Activated CD8-positive, alpha-beta memory T cell treated with anti-CD3 and anti-CD28 coated beads for 4 hours (primary cell): ENCODE measurements at places on chromosomes 2 and 18.

DNA sequence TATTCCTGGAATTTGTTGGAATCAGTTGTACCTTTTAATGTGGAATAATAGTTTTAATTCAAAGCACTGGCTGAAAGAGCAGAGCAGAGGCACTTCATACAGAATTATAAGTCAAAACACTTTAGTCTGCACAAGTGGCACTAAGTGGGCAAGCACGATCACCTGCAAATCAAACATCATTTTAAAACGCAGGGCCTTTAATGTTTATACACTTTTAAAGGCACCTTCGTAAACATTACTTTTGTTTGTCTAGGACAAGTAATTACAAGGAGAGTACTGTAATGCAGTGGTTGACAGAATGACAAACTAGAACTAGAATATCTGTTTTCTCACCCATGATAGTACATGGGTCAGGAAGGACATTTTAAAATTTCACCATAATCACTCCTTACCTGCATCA, 36.4 kb downstream of the LANCL1 start:
- DNase-seq: no peak

GRCh38 chr2:102550151-102550550, 69.2 kb upstream of the SLC9A2 start:
- DNase-seq: no peak

GRCh38 chr2:19201911-19202462, 156.4 kb downstream of the OSR1 start:
- no peak for DNase-seq

DNA sequence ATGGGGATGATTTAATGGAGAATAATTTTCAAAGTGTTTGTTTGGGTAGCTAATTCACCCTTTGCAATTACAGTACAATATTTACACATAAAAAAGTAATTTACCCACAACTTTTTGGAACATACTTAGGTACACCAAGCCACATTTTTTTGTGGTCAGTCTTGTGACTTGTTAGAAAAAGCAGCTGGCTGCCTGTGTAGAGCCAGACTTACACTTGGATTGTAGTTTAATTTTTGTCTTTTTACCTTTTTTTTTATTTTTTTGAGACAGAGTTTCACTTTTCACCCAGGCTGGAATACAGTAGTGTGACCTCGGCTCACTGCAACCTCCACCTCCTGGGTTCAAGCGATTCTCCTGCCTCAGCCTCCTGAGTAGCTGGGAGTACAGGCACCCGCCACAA, 45.4 kb downstream of the RALBP1 start:
- DNase-seq: no peak

DNA sequence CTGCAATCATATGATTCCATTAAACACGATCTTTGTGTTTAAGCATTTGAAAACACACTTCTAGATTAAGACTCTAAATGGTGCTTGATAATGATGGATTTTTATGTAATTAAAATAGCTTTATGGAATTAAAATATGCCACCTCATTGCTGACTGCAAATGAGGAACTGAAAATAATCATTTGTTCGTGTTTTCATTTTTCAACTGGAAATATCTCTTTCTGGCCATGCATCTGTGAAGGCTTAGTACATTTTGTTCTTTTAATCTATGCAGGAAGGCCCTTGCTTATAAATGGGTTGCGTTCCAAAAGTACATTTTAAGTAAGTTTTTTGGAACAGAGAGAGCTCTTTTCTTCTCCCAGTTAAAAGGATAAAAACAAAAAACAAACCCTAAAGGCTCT, 125.5 kb downstream of the MC4R start:
- no peak for DNase-seq

DNA sequence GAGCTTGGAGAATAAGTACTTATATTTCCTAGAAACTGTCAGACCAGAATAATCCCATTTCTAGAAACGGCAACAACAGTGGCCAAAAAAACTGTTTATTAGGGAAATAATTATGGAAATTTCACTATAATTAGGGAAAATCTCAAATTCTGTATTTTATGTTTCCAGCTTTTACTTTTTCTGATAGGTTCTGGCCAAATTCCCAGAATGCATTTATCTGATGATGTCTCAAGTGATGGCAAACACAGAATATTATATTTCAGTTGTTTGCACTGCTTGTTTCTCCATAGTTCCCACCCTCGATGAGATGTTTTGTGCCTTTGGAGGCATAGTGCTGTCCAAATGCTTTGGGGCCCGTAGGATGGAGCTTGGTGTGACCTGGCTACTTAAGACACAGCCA, 66.9 kb downstream of the AFF3 start:
- DNase-seq: no peak

DNA sequence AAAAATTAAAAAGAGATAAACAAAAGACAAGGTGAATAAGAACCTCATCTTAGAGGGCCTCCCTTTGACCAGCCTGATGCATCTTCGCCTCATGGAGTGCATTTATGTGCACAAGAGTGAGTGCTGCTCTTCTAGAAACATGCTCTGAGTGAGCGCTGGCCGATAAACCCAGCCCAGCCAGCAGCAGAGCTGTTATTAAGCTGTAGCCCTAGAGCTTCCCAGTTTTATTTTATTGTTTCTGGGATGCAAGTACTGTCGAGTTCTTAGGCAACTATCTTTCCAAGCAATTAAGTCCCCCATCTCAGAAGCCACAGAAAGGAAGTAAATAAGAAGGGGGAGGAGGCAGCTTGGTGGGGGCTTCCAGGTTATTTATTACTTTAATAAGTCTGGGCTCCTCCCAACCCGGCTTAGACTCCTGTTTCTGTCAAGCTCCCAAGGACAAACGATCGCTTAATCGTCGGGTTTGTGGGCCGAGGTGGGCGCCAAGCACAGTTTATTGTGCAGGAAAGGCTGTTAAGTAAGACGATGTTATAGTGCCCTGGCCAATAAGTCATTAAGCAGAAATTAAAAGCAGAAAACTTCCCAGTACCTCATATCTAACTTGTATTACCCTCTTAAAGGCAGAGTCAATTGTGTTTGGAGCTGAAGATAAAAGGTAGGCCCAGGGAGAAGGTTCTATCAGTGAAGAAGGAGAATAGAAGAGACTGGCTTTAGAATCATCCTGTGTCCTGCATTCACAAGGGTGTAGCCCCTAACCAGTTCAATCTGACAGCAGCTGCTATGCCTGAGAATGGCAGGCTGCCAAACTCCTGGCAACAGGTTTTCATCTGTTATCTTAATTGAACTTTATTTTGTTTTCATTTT, 176.3 kb downstream of the PIK3C3 start:
- DNase-seq: no peak

DNA sequence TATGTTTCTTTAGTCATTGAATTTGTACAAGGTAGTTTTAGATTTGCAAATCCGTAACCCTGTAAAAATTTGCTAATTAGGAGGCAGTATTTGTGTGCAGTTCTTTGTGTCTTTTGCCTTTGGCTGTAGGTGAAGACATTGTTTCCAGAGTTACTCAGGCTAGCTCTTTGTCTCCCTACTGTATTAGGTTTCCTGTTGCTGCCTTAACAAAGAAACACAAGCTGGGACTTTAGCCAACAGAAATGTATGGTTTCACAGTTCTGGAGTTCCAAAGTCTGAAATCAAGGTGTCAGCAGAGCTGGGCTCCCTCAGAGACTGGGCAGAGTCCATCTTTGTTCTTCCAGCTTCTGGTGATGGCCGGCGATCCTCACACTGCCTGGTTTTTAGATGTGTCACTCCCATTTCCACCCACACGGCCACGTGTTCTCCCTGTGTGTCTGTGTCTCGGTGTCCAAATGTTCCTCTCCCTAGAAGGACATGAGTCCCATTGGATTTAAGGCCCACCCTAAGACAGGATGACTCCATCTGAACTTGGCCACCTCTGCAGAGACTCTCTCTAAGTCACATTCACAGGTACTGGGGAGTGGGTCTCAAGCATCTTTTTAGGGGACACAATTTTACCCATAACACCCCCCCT, 309.7 kb downstream of the GALR1 start:
- DNase-seq: no peak

DNA sequence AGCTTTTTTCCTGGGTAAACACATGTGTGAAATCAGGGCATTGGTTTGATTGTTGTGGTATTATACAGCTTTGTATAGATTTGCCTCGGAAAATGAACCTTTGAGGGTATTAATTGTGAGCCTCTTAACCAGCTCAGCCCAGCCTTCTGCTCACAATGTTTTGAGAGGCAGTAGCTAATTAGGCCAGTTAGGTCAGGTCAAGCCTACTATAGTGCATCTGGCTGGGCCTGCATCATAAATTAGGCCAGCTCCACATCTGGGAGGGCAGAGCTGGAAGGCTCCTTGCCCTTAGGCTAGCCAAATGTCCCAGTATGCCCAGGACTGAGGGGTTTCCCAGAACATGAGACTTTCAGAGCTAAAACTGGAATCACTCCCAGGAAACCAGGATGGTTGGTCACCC, 43.0 kb downstream of the LRATD1 start:
- no peak for DNase-seq

GRCh38 chr2:69686813-69687212, 43.3 kb upstream of the AAK1 start:
- DNase-seq: no peak

DNA sequence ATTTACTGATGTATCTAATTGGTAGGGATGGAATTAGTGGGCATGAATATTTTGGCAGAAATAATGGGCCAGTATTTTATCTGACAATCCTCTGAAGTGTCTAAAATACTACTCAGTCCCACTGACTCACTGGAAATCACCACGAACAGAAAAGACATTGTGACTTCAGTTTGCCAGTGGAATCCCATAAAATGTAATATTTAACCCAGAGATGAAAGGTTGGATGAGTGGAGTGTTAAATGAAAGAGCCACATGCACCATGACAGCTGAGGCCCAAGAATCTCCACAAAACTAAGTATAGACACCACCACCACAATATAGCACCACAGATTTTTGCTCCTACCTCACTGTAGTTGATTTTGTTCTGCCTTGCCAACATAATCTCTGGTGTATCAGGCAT, 103.9 kb downstream of the NEB start:
- DNase-seq: no peak

- no peak for DNase-seq
These were observed 177.7 kb downstream of the INSIG2 start for GRCh38 chr2:118265873-118266455.

DNA sequence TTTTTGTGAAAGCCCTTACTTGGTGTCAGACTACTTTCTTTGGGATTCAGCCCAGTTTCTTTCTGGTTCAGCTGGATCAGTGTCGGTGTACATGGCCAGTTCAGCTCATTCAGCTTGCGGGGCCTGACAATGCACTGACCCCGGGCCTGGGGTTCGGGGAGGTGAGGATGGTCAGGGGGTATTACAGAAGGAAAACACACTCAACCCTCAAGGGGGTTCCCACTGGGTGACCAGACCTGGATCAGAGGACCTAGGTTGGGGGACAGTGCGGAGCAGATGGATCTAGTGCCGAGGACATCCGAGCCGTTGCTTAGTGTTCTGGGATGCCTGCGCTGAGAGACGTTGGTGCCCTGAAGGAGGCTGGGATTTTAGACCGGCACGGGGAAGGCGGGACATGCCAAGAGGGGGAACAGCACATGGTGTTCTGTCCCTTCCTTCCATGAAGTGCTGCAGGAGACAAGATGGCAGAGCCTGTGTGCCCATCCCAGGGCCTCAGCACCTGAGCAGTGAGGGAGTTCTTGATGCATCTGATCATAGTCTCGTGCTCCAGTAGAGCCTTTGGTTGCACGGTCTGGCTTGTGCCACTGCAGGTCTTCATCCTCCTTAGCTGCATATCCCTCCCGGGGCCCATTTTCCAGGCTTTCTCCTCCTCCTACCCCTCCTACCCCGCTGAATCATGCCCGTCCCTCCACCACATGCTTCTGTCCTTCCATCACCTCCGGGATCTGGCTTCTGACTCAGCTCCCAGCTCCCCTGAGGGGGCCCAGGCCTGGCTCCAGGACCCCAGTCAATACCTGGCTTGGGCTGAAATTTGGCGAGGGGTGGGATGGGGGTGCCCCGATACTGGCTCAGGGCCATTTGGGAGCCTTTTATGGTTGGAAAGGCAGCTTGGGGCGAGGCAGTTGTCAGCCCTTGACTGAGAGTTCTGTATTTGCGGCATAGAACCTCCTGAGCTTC, 18.0 kb downstream of the SPEG start:
- no peak for DNase-seq

DNA sequence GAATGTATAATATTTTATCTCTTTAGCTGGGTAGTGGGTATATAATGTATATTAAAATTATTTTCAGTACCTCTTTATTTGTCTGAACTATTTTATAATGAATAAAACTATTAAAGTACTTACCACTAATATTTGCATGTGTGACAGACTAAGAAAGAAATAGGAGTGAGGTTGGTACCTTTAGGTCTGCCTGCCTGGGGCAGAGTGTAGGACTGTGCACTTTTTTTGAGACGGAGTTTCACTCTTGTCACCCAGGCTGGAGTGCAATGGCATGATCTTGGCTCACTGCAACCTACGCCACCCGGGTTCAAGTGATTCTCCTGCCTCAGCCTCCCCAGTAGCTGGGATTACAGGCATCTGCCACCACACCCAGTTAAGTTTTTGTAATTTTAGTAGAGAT, 18.8 kb downstream of the NCOA1 start:
- DNase-seq: no peak

DNA sequence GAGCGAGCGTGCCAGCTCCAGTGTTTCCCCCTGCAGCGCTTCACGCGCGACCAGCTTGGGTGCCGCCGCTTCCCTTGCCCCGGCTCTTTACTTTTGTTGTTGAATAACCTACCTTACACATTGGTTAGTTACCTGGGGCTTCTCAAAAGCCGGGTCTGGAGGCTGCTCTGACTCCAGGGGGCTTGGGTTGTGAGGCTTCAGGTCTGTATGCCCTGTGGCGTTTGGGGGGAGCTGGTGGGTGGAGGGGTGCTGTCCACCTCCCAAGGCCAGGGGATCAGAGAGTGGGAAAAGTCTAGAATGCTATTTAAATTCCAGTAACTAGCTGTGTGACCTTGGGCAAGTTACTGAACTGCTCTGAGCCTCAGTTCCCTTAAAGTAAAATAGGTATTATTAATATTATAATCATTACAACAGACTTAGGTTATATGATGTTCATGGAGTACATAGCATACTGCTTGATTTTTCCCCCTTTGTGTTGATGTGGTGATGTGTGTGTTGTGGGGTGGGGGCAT, 770 bp downstream of the LYPD6B start:
- DNase-seq: no peak

DNA sequence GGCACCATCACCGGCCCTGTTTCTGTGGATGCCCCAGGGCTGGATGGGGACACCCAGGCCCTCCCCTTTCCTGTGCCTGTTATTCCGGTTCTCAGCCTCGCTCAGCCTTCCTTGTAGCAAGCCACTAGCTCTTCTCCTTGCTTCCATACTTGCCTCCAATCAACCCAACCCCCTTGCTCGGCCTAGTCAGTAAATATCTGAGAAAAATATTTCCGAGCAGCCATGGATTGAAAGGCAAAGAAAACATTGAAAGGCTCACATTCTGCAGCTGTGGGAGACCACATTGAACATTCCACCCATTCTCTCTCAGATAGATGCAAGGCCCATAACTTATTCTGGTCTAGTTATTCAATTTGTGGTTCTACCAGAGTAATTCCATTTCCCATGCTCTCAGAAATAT, 114.9 kb downstream of the SPP2 start:
- no peak for DNase-seq
